Progenitor cell of endocrine pancreas (in vitro differentiated cells): ENCODE measurements at places on chromosomes 1 and 21. TPM values are rescaled to one million over a fixed set of nuclear protein-coding genes. Genes with fewer than 3 reads are reported as not detected.

ARHGAP29 gene
- 12.4 and 15.2 TPM in 2 replicates for total RNA-seq

ADARB1 gene
- 17.0 and 19.1 TPM in 2 replicates for total RNA-seq

ENTREP3 gene
- 58.4 and 59.0 TPM in 2 replicates for total RNA-seq

FNDC10 gene
- 2.7 and 4.2 TPM in 2 replicates for total RNA-seq

SPTA1 gene
- total RNA-seq, result not detected in 2 replicates

FAAH gene
- total RNA-seq, result 36.6 and 38.6 TPM in 2 replicates

CYP4A22 gene
- total RNA-seq, result not detected in 2 replicates

LIN28A gene
- total RNA-seq, result 80.2 and 87.8 TPM in 2 replicates

PDE4B gene
- total RNA-seq, result 0.29 and 0.42 TPM in 2 replicates

SH3D21 gene
- 10.6 and 11.0 TPM in 2 replicates for total RNA-seq

LCE2A gene
- not detected in 2 replicates for total RNA-seq

FMO4 gene
- 3.7 and 4.5 TPM in 2 replicates for total RNA-seq

EFCAB14 gene
- total RNA-seq, result 63.6 and 65.2 TPM in 2 replicates

RIMS3 gene
- total RNA-seq, result 7.0 and 7.2 TPM in 2 replicates

CNR2 gene
- not detected in 2 replicates for total RNA-seq

OPN3 gene
- 18.2 and 19.9 TPM in 2 replicates for total RNA-seq
